ENCODE measurements at places on chromosomes 5 and 9. TPM values are rescaled to one million over a fixed set of nuclear protein-coding genes. Genes with fewer than 3 reads are reported as not detected.

GRCh38 chr9:117205806-117206205 lies 209.1 kb downstream of the ASTN2 start:
- no peak overlapping the region for H3K4me3 ChIP-seq
- no peak overlapping the region for H3K27ac ChIP-seq
- DNase-seq: no peak
- H3K27me3 ChIP-seq: no peaks in the 10 kb centered on the region

DNA sequence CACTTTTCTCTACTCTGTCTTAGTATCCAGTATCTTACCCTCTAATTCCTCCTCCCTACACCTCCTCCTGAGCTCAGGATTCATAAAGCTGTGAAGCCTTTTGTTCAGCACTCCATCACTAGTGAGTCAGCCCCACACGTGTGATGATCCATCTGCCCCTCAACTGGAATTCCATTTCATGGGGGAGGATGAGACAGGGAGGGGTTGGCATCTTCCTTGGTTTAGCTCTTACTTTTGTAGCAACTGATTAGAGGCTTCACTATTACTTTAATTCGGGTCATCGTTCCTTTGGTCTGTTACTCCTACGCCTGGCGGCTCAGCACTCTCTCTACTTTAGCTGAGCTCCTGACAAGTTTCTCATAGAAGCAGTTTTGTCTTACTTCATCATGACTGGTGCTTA lies 11.8 kb downstream of the BTNL8 start:
- no peak overlapping the region for H3K4me3 ChIP-seq
- DNase-seq: no peak
- no peak overlapping the region for H3K27ac ChIP-seq

Gene PRR16
- 17.3 TPM for total RNA-seq

Gene EGFLAM
- 9.0 TPM for total RNA-seq

Gene ARSB
- 19.3 TPM for total RNA-seq

DNA sequence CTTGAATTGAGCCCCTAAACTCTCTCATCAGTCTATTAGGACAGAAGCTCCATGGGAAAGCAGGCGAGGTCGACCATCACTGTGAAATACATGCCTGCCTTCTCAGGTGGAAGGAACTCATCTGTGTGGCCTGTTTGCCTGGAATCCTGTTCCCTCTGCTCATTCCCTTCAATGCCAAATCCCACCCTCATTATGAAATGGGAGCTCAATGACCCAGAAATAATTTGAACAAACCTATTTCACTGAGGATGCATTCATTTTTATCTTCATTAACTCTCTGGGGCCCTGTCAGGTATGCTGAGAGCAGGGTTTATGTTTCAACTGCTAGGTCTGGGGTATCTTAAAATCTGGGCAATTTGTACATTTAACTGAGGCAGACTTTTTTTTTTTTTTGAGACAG lies 142.2 kb downstream of the MED27 start:
- DNase-seq: no peak
- no peaks in the 10 kb centered on the region for H3K4me1 ChIP-seq
- H3K27me3 ChIP-seq: no peaks in the 10 kb centered on the region

DNA sequence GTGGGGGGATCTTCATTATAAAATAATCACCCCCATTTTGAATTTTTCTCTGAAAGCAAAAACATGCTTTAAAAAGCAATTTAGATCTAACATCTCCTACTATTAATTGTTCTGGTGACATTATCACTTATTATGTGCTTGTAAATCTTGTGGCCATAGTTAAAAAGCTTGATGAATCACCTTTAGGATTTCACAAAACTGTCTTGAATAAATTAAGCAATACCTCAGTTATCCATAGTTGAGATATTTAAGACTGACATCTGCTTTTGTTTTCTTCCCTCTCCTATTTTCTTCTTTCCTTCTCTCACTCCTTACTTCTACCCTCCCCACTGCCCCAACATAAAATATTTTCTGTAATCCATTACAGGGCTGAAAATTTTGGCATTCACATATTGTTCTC lies 84.8 kb downstream of the SLC1A3 start:
- H3K27ac ChIP-seq: no peak overlapping the region
- H3K4me1 ChIP-seq: peaks cover 9% of the 10 kb centered on the region
- no peak overlapping the region for H3K4me3 ChIP-seq

DNA sequence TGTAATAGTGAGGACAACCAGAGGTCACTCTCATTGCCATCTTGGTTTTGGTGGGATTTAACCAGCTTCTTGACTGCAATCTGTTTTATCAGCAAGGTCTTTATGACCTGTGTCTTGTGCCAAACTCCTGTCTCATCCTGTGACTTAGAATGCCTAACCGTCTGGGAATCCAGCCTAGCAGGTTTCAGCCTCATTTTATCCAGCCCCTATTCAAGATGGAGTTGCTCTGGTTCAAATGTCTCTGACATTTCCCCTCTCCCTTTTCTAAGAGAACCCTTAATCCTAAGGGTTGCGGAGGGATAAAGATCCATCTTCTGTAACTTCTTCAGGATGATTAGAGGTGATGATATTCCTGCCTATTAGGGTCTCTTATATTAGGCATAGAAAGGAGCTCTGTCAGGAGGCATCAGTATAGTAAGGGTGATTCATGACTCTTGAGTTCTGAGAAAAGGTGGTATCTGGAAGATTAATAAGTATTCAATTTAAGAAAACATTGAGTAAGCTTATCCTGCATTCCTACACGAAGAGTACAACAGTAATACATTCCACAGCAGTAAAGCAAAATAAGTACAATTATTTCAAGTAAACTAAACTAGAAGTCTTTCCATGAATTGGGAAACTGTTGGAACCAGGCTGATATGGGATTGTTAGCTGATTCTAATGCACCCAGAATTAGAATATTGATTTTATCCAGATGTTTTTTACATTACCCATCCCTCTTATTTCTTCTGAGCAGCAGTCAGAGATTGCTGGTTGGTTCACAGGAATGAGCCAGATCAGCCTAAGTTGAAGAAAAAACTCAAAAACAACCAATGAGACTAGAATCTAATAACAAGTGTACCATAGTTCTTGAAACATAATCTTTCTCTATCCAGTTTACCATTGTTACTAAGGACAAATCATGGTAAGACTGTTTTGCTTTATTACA lies 39.9 kb downstream of the SHC3 start:
- no peaks in the 10 kb centered on the region for H3K27me3 ChIP-seq
- H3K4me3 ChIP-seq: no peak overlapping the region
- H3K4me1 ChIP-seq: peaks cover 12% of the 10 kb centered on the region
- H3K27ac ChIP-seq: peak overlapping the region; percentile 58

Measured in hepatocyte (in vitro differentiated cells).